ENCODE measurements at places on chromosomes 11 and 22.

- DNase-seq, result no peak
Measured at GRCh38 chr11:64533501-64533900, 57.5 kb upstream of the SLC22A12 start.

- no peak for DNase-seq
Measured at GRCh38 chr11:62208785-62209144, 292 bp downstream of the SCGB2A1 start.

DNA sequence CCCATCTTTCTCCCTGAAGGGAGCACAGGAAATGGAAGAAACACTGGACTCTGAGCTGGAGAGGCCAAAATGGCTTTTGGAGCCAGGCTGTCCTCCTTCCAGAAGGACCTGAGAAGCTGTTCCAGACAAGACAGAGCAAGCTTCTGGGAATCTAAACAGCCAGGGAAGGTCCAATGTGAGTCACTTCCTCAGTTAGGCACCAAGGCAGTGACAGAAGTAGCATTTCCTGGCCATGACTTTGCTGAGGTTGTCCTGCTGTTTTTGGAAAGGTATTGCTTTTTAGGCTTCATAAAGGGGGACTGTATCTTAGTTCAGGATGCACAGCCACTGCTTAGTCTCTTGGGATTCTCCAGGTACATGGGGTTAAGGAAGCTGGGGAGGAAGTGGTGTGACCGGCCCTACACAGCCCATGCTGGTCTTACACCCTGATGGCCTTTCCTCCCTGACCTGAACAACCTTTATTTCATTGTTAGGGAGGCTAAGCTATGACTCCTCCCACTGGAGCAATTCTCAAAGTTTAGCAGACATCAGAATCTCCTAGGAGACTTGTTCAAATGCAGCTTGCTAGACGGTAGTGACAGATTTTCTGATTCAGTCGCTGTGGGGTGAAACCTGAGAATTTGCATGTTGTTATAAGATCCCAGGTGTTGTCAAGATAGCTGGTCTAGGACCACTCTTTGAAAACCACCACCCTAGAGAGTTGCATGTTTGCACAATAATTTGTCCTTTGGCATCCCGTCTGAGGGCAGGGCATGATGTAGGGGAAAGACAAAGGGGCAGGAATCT is 6.8 kb upstream of the INSC start:
- no peak for DNase-seq

DNA sequence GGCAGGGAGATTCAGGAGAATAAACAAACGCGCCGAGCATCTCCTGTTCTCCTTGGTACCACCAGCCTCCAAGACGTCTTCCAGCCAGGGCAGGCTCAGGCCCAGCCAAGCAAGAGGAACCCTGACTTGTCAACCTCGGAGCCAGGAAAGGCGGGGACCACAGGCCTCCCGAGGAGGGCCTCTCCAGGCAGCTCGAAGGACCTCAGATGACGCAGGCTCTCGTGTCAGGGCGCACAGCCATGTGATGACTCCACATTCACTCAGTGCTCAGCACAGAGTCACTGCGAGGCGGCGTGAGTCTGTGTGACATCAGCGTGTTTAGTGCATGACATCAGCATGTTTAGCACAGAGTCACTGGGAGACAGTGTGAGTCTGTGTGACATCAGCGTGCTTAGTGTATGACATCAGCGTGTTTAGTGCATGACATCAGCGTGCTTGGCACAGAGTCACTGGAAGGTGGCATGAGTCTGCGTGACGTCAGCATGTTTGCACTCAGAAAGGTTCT is 241.4 kb downstream of the BRD1 start:
- no peak for DNase-seq

DNA sequence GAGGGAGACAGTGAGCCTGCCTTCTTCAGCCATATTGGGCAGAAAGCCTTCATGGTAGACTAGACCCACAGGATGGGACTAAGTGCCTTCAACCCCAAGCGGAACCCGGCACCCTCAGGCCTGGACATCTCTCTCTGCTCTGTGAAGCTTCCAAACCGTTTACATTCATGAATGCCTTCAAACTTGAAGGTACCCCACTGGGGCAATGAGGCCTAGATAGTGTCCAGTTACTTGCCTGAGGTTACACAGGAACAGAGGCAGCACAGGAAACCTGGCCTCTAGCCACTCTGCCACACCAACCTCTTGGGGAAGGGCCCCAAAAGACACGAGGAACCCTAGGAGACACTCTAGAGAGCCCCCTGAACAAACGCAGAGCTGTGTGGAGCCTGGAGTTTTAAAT is 14.5 kb upstream of the CYP2R1 start:
- no peak for DNase-seq

All from mucosa of descending colon (tissue), 3 donors.